ENCODE measurements at places on chromosomes 16 and 17.

- DNase-seq = no peak
These were observed 190.6 kb upstream of the FOXF1 start for GRCh38 chr16:86319585-86320236.

DNA sequence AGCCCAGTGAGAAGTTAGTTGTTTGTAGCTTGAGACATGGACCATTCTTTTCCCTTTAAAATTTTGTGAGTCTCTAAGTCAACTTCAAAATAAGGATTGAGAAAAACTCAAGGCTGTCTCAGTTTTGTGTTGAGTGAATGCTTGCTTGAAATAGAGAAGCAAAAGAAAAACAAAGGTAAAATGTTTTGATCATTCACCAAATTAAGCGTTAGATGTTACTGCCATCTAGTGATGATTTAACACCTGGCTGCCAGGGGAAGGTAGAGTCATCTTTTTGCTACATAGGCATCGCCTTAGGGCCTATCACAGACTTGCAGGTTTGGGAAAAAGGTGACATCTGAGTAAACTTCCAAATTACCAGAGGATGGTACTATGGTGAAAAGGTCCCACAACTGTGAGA lies 74.4 kb downstream of the PCTP start:
- DNase-seq = no peak

- no peak for DNase-seq
These were observed 40.7 kb downstream of the TBX4 start for GRCh38 chr17:61492759-61493526.

- DNase-seq = no peak
These were observed 270.8 kb upstream of the CDH5 start for GRCh38 chr16:66095676-66096075.

DNA sequence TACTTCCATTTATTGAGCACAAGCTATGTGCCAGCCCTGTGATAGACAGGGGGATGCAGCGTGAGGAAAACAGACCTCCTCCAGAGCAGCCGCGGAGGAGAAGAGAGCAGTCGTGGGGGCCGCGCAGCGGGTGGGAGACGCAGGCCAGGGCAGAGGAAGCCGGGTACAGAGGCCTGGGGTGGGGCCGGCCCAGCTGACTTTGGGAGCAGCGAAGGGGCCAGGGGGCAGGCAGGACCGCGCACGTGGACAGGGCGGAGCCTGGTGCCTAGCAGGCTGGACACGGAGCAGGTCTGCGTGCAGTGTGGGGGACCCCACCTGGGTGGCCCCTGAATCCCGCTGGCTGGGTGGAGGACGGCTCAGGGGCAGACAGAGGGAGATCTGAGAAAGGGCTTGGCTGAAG lies 46.2 kb downstream of the ZFPM1 start:
- DNase-seq = no peak

DNA sequence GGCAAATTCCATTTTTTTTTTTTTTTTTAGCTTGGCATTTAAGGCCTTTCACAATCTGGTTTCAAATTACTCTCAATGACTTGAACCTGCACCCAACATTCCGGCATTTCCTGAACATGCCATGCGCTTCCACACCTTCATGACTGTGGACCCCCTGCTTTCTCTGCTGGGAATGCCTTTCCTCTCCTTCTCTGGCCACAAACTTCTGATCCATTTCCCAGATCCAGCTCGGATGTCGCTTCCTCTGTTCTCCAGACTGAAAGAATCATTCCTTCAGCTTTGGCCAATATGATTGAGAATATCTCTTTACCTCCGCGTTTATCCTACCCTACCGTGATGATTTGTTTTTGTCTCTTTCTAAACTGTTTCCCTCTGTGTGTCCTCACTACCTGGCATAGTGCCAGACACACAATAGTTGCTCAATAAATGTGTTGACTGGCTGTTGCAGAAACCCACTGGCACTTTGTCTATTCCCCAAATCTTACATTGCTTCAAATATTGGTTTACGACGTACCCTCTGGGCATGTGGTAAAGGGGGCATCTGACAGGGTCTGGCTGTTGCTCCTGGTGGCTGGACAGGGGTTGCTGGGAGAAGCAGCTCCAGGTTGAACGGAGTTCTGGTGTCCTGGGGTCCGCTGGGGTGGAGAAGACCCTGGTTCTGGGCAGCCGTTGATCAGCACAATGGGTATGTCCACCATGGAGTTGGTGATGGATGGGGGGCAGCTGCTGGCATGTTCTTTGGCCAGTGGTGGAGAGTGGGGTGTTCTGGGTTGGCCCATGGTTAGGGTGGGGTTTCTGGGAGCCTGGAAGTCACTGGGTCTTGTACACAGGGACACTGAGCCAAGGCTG lies 14.7 kb downstream of the TNS4 start:
- no peak for DNase-seq

GRCh38 chr16:72508191-72508590 lies 336.2 kb upstream of the PMFBP1 start:
- no peak for DNase-seq

Data from activated naive CD4-positive, alpha-beta T cell treated with anti-CD3 and anti-CD28 coated beads, Interleukin-2, amount 10 ng/mL, durations not matched to agents 7 days and 5 days (primary cell).